Left lung (tissue), 14 donors: ENCODE measurements at places on chromosomes 2 and 18. TPM values are rescaled to one million over a fixed set of nuclear protein-coding genes. Genes with fewer than 3 reads are reported as not detected.
A peak's percentile ranks its signal among the peaks of the same experiment; 100 is the strongest.

GRCh38 chr2:210072922-210073509, 70.6 kb downstream of the RPE start:
- H3K36me3 ChIP-seq: no peaks in the 10 kb centered on the region
- H3K27me3 ChIP-seq: no peaks in the 10 kb centered on the region
- H3K4me3 ChIP-seq: no peak overlapping the region
- no peak overlapping the region for H3K27ac ChIP-seq

- no peaks in the 10 kb centered on the region for H3K27me3 ChIP-seq
- no peaks in the 10 kb centered on the region for H3K36me3 ChIP-seq
- no peaks in the 10 kb centered on the region for H3K4me1 ChIP-seq
- H3K27ac ChIP-seq: no peak overlapping the region
- DNase-seq: no peak
Observed at GRCh38 chr2:88108796-88109195, 19.1 kb downstream of the FABP1 start.

- H3K36me3 ChIP-seq: no peaks in the 10 kb centered on the region
- H3K27ac ChIP-seq: peak overlapping the region; percentile 53
- no peak for DNase-seq
- peaks cover 6% of the 10 kb centered on the region for H3K4me1 ChIP-seq
- H3K27me3 ChIP-seq: no peaks in the 10 kb centered on the region
- H3K4me3 ChIP-seq: no peak overlapping the region
Observed at GRCh38 chr2:54371460-54372065, 84.6 kb upstream of the SPTBN1 start.

ACVR1C gene
- total RNA-seq: 1.3 TPM

GRCh38 chr18:8705238-8705960, at the start of gene MTCL1:
Gene MTCL1 (plus strand): TSS chr18:8705556. CDS start chr18:8705661, 105 bp downstream.
- H3K27me3 ChIP-seq: peaks cover 11% of the 10 kb centered on the region
- no peaks in the 10 kb centered on the region for H3K36me3 ChIP-seq
- peak within 1 kb of the TSS; percentile 75 for H3K27ac ChIP-seq
- peaks cover 24% of the 10 kb centered on the region for H3K4me1 ChIP-seq
- no peak for DNase-seq

- no peak overlapping the region for H3K4me3 ChIP-seq
- H3K36me3 ChIP-seq: no peaks in the 10 kb centered on the region
- peaks cover 12% of the 10 kb centered on the region for H3K4me1 ChIP-seq
Observed at GRCh38 chr2:8575038-8575833, 106.6 kb upstream of the ID2 start.

DNA sequence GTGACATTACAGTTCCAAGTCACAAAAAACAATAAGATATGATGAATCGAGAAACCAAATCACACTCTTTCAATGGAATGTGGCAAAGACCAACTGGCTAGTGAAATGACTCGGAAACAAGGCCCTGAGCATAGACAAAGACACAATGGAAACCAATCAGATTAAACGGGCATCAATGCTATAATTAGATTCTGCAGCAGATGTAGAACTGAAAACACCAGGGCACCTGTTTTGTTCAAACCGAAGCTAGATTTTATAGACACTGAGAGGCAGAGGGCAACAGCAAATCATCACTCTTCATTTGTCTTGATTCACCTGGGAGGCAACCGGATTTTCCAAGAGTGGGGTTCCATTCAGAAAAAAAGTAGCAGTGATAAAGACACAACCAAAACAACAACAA, 92.8 kb upstream of the BARD1 start:
- H3K36me3 ChIP-seq: no peaks in the 10 kb centered on the region
- no peaks in the 10 kb centered on the region for H3K4me1 ChIP-seq
- no peak overlapping the region for H3K4me3 ChIP-seq
- H3K27ac ChIP-seq: no peak overlapping the region

- H3K36me3 ChIP-seq: no peaks in the 10 kb centered on the region
- no peaks in the 10 kb centered on the region for H3K4me1 ChIP-seq
- no peak for DNase-seq
- H3K27ac ChIP-seq: no peak overlapping the region
Observed at GRCh38 chr2:86398500-86399474, 42.4 kb upstream of the KDM3A start.

GRCh38 chr18:62751341-62751821, 36.0 kb downstream of the PHLPP1 start:
- H3K27me3 ChIP-seq: no peaks in the 10 kb centered on the region
- H3K4me3 ChIP-seq: no peak overlapping the region
- H3K36me3 ChIP-seq: no peaks in the 10 kb centered on the region
- H3K4me1 ChIP-seq: peaks cover 14% of the 10 kb centered on the region
